Daoy (cell line): ENCODE measurements at places on chromosomes 11 and 22.
A peak's percentile ranks its signal among the peaks of the same experiment; 100 is the strongest.

DNA sequence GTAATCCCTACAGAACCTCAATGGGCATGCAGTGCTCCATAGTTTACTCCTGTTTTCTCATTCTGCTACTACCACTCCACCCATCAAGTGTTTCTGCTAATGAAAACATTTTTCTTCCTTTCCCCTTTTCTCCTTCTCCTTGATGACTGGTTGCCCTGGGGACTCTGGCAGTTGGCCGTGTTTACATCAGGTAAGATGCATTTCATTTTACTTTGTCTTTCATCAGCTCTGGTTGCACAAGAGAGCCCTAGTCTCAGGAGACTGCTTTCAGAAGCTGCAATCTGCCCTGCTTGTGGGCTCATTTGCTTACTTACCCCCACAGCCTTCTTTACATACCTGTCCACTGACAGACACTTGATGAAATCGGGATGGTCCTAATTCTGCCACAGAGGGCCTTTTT lies 19.6 kb upstream of the LIMK2 start:
- no peak for DNase-seq

GRCh38 chr11:78078218-78079167 lies 1.2 kb downstream of the NDUFC2 start:
- DNase-seq: no peak

DNA sequence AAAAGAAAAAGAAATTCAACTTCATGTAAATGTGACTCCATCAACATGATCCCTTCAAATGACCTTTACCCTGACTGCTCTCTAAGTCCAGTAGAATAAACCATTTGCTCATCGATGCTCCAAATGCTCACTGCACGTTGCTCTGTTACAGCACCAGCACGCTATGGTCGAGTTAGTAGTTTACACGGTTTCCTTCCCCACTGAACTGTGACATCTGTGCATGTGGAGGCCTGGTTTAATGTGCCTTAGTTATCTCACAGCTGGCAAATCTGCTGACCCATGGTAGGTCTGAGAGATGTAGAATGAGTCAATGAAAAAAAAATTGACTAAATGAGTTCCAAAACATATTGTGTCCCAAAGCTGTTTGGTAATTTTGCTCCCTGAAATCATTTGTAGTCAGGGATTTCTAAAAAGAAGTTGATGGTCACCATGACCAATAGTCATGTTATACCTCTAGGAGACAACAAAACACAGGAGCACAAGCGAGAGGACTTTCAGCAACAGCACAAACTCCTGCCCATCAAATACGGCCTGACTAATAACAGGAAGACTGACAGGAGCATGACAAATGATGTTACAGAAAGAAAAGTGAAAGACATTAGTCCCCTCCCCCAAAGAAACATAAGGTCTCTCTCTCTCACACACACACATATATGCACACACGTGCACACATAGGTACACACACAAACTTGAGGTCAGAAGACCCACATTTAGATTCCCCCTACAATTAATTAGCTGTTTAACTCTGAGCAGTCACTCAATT lies 624.5 kb downstream of the OPCML start:
- DNase-seq: no peak

GRCh38 chr11:94675239-94675638 lies 92.9 kb upstream of the AMOTL1 start:
- DNase-seq: no peak

- DNase-seq: no peak
These were observed 114.9 kb downstream of the MPPED2 start for GRCh38 chr11:30471244-30471643.

DNA sequence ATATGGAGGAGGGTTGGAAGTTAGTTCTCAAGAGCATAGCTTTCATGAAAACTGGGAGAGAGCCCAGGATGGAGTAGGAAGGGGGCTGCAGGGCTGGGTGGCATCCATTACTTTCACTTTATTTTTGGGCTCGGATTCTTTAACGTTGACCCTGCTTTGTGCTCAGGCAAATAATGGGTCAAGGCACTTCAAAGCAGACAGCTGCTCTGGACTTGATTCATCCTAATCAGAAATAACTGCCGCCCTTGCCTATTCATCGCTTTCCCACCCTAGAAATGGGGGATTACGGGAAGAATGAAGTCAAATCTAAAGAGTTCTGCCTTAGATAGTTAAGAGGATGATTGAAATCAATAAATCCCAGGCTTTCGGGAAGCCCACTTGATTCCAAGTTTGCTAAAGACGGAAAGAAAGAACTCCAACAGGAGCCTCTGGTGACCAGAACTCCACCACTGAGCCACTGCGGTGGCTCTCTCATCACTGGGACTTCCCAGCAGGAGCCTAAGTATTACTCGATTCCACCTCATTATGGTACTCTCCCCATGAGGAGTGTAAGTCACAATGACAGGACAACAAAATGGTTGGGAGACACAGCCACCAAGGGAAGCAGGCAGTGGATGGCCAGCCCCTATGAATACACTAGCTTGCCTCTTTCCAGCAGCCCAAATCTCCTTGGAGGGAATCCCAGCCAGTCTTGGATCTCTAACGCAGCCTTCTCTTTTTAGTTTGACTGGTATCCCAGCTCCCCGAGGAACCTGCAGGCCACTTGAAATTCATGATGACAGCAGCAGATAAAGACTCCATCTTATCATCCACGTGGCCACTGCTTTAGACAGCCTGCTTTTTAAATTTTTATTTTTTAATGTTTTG lies 815.5 kb downstream of the NTM start:
- DNase-seq: no peak

DNA sequence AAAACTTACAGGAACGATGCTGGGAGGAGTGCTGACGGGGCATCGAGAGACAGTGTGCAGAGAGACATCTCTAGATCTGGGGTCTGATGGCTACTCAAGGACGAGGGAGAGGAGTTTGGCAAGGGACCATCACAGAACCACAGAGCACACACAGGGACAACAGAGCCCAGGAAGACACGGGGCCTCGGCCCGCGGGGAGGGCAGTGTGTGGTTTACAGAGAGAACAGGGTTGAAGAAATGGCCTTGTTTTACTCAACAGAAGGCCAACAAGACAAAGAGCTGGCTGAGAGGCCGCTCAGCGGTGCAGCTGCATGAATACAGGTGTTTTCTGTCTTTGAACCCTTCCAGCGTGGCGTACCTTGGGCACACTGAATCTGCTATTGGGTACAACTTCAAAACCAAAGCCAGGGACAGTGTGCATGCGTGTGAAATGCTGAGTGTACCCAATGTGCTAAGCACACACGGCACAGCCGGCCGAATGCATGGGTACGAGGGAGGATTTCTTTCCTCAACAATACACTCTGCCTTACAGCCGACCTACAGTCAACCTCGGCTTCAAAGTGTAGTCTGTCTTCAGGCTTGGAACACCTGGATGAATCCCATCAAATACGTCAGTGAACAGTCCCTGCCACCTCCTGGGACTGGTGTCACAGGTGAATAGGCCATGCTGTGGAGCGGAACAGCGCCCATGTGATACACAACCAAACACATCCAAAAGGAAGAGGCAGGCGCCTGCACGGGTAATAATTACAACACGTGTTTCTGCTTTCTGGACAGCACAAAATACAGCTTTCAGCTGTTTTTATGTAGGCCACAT lies 20.7 kb upstream of the BID start:
- no peak for DNase-seq

- no peak for DNase-seq
These were observed 398.2 kb downstream of the SHANK2 start for GRCh38 chr11:70854201-70854600.

- no peak for DNase-seq
These were observed 68.0 kb downstream of the PGR start for GRCh38 chr11:101061606-101062005.

DNA sequence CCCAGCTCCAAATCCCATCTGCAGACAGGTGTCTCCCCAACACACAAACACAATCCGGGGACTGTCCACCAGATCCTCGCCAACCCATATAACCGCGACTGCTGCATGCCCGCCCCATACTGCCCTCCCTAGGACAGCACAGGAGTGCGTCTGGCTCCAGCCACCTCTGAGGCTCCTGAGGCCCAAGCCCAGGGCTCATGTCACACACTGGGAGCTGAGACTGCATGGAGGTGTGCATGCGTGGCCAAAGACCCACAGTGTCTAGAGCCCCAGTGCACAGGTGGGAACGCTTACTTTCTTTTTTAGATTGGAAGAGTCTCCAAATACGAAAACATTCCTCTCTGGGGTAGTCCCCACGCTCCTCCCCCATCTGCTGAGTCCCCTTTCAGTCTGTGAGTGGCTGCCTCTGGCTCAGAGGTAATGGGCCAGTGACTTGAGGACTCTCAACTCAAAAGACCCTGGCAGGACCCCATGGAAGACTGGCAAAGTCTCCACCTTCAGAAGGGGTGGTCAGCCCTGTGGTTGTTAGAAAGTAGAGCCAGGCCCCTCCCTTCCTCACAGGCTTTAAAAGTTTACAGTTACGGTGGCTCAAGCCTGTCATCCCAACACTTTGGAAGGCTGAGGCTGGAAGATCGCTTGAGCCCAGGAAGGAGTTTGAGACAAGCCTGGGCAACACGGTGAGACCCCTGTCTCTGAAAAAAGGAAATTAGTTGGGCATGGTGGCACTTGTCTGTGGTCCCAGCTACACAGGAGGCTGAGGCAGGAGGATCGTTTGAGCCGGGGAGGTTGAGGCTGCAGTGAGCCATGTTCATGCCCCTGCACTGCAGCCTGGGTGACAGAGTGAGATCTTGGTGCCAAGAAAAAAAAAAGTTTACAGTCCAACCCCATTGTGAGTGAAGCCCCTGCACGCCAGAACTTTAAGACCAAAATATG lies 2.3 kb downstream of the CBX7 start:
- no peak for DNase-seq

DNA sequence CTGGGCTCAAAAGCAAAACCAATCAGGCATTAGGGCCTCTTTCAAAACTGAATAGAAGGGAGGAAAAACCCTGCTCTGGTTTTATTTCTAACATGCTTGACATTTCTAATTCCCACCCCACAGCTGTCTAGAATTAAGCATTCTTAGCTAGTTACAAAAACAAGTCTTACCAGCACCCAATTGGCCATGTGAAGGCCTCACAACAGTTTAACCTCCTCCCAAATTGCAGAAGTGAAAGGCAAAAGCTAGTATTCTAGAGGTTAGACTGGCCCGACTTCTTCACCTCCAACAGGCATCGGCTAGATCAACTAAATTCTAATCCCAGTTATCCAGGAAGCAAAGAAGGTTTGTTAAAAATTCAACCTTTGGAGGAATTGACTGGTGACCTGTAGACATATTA lies 6.5 kb downstream of the SF1 start:
- no peak for DNase-seq

DNA sequence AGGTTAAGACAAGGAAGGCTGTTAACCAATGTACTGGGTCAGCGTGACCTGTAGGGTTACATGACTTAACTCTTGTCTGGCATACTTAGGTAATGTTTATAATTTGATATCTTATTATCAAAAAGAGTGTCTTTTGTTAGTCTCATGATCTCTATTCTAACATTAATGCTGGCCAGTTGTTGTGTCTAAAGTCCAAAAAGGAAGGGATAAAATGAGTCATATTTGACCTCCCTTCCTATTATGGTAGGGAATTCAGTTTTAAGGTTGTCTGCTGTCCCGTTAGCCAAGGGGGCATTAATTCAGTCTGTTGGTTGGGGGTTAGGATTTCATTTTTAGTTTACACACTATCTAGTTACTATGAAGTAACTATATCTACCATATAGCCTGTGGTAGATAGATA lies 364.0 kb downstream of the GRM5 start:
- no peak for DNase-seq

GRCh38 chr22:46744581-46744980 lies 6.5 kb upstream of the CERK start:
- no peak for DNase-seq

- no peak for DNase-seq
These were observed 398.5 kb downstream of the TBC1D22A start for GRCh38 chr22:47160781-47161520.

DNA sequence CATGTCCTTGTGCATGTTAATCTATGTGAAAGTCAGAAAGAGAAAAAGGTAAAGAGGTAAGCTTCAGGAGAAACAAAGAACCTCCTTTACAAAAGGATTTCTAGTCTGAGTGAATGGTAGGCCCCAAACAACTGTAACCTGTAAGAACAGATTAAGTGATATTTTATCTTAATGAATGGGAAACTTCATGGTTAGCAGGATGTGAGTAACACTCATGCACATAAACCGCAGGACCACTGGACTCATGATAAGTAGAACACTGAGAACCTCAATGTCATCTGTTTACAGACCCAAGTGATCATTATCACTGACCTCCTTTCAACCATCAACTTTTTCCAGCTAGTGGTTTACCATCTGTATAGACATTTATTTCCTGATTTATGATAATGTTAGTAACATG lies 19.9 kb downstream of the OR8G5 start:
- DNase-seq: peak; percentile 63

- DNase-seq: no peak
These were observed 7.5 kb upstream of the MIEF1 start for GRCh38 chr22:39494471-39495120.

GRCh38 chr11:111305876-111306275 lies 7.5 kb downstream of the POU2AF3 start:
- DNase-seq: no peak

- DNase-seq: no peak
These were observed 57.1 kb downstream of the ST14 start for GRCh38 chr11:130216591-130217132.

GRCh38 chr11:45093761-45094455 lies 52.5 kb upstream of the PRDM11 start:
- DNase-seq: no peak

DNA sequence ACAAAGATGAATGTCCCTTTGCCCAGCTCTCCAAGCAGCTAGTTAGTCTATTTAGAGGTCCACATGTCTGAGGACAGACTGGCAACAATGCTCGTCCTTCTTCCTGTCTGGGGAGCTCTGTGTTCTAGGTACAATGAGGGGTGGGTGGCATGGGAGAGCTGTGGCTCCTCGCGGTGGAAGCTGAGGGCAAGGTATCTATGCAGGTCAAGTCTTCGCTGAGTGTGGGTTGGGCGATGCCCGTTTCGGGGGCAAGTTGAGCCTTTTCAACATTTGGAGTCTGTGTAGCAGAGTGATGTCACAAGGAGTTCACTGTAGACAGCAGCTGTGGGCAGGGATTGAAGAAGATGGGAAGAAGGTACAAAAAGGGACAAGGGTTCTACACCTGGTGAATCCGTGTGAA lies 163.2 kb downstream of the FEZ1 start:
- DNase-seq: no peak

GRCh38 chr11:3840004-3840869 lies 522 bp downstream of the RHOG start:
- DNase-seq: no peak

- DNase-seq: peak; percentile 24
These were observed 46.8 kb downstream of the ATXN10 start for GRCh38 chr22:45718391-45718790.

GRCh38 chr11:106238704-106239360 lies 161.4 kb downstream of the AASDHPPT start:
- DNase-seq: no peak

DNA sequence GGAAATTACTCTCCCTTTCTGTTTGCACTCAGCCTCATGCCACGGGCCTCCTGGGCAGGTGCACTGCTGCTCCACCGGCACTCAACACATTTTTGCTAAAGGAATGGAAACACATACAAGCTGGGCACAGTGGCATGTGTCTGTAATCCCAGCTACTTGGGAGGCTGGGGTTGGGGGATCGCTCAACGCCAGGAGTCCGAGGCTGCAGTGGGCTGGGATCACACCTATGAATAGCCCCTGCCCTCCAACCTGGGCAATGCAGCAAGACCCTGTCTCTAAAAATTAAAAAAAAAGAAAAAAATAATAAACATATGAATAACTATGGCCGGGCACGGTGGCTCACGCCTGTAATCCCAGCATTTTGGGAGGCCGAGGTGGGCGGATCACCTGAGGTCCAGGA lies 30.6 kb downstream of the RRP7A start:
- no peak for DNase-seq

- peak; percentile 59 for DNase-seq
These were observed 6.8 kb downstream of the NAA40 start for GRCh38 chr11:63945477-63946163.

GRCh38 chr22:29524442-29525191 lies 28.9 kb downstream of the THOC5 start:
- peak; percentile 11 for DNase-seq
